ENCODE measurements at places on chromosomes 12 and 14. TPM values are rescaled to one million over a fixed set of nuclear protein-coding genes. Genes with fewer than 3 reads are reported as not detected.

GRCh38 chr12:28292699-28293098 is 102.4 kb downstream of the CCDC91 start:
- no peak for DNase-seq

PLXNC1 gene
- polyA plus RNA-seq = 7.3 TPM

MYF6 gene
- 0.22 TPM for polyA plus RNA-seq

DNA sequence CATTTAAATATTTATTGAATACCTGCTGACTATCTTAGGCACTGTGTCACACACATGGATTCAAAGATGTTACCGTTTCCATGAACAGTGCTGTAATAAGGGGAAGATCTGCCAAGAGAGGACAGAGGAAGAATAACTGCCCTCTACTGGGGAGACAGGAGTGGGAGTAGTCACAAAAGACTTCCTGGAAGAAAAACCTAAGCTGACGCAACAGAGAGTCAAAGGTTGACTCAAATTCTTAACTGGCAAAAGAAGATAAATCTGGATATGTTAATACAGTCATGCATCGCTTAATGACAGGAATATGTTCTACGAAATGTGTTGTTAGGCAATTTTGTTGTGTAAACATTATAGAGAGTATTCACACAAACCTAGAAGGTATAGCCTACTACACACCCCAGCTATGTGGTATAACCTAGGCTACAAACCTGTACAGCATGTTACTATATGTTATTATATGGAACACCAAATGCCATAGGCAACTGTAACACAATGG is 51.5 kb downstream of the DCAF5 start:
- DNase-seq = peak; percentile 48

DNA sequence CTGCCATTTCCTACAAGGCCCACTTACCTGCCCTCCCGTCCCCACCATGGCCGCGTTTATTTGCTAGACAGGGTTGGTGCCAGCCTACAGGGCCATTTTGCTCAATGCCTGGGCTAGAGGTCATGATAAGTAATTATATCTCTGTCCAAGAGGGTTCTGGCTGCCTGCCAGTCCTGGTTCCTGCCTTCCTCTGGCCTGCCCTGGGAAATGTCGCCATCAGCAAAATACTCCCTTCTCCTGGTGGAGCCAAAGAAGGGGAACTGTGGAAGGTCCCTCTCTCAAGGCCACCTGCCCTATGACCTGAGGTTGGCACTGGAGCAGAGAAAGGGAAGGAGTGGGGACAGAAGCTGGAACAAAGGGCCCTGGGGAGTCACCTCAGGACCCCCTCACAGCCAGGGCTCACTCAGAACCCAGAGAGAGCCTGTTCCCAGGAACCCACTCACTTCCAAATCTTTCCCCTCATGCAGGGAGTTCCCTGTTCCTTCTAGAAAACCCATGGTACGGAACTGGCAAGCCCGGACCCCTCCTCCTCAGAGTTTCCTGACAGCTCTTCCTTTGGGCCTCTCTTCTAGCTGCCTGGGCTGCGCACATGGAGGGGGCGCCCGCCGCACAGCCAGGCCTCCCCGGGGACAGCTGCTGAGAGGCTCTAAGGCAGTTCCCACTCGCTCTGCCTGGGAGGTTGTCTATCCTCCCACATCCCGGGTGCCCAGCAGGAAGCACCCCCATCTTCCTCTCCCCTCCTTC is 280.5 kb downstream of the DPF3 start:
- DNase-seq = peak; percentile 45

DNA sequence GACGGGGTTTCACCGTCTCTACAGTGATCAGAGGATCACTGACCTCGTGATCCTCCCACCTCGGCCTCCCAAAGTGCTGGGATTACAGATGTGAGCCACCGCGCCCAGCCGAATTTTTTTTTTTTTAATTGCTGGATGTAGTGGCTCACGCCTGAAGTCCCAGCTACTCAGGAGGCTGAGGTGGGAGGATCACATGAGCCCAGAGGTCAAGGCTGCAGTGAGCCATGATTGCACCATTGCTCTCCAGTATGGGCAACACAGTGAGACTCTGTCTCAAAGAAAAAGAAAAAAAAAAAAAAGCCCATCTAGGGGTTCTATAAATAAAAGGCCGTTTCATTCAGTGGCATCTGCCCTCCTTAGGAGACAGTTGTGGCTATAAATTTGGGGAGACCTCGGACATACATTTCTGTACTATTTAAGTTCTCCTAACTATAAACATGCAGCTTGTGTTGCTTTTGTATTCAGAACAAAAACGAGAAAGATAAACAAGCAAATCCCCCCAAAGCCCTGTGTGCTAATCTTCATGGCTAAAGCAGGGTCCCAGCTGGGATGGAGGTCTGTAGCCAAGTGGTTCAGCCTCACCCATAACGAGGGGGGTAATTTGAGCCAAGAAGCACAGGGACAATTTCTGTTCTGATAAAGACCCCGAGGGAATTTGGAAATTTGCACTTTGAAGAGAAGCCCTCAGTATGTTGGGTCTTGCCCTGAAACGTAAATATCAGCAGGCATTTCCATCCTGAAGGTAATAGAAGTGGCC is 35.0 kb upstream of the BCL7A start:
- DNase-seq = no peak

DNA sequence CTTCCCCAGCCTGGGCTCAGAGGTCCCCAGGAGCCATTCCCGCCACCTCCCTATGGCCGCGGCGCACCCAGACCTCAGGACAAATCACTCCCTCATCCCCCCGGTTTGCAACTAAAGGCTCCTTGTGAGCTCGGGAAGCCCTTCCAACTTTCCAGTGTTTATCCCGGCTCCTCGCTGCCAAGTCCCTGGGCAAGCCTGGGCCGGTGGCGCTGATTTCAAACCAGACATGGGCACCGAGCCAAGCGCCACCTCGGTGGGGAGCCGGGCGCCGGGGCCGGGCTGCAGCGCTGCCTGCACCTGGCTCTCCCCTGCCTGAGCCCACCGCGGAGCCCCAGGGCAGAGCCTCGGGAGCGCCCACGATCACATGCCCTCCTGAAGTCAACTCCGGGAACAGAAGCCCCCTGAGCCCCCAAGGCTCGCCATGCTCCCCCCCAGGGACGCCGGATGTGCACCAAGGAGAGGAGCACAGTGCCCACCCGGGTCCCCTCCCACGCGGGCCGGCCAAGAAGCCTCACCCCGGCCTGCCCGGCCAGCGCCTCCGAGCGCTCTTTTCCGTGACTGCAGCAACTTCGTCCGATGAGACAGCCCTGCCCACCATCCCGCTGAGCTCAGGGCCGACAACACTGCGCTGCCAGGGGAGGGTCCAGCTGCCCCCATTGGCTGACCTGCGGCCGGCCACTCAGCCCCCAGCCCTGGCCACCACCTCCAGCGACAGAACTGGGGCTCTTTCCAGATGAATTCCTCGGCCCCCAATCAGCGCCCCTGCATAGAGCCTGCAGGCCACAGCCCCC is 50.0 kb downstream of the NCOR2 start:
- DNase-seq = peak; percentile 83
